IMR-90 (cell line): ENCODE measurements at places on chromosomes 5 and 9. TPM values are rescaled to one million over a fixed set of nuclear protein-coding genes. Genes with fewer than 3 reads are reported as not detected.
A peak's percentile ranks its signal among the peaks of the same experiment; 100 is the strongest.

DNA sequence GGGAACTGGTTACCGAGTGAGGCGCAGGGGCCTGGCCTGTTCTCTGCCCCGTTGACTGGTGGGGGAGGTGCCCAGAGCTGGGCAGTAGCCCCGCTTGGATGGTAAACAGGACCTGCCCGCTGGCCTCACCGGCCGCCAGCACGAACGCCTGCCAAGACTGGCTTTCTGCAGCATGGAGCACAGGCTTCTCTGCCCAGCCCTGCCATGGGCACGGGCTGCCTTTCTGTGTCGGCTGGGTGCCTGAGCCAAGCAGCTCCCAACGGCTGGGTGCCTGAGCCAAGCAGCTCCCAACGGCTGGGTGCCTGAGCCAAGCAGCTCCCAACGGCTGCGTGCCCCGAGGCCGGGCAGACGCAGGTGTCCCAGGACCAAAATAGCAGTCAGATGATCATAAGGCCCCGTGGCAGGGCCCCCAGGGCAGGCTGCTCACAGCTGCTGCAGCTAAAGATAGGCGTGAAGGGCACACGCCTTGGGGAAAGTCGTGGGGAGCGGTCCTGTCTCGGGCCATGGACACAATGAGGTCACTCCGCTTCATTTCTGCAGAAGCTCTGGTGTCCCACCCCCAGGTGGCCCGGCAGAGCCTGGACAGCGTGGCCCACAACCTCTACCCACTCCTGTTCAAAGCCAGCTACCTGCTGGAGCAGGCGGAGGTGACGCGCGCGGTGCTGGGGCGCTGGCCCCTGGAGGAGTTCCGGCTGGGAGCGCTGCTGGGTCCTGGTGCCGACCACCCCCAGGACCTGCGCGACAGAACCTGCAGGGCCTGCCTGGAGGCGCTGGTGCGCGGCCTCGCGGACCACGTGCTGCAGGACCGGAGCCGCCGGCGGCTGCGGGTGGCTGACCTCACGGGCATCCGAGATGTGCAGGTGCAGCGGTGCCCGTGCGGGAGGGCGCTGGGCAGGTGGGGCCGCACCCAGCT lies at the start of gene LRRC14B:
TSS of gene LRRC14B (plus strand) at position 460 of the 913 bp plus-strand sequence. CDS start at position 504, 44 bp downstream.
- H3K27me3 ChIP-seq: peaks cover 12% of the 10 kb centered on the region; the same call in 1 of the 2 replicates
- H3K4me3 ChIP-seq: no peak within 1 kb of the TSS
- H3K4me1 ChIP-seq: no peaks in the 10 kb centered on the region
- no peaks in the 10 kb centered on the region for H3K36me3 ChIP-seq
- H3K27ac ChIP-seq: no peak within 1 kb of the TSS

DNA sequence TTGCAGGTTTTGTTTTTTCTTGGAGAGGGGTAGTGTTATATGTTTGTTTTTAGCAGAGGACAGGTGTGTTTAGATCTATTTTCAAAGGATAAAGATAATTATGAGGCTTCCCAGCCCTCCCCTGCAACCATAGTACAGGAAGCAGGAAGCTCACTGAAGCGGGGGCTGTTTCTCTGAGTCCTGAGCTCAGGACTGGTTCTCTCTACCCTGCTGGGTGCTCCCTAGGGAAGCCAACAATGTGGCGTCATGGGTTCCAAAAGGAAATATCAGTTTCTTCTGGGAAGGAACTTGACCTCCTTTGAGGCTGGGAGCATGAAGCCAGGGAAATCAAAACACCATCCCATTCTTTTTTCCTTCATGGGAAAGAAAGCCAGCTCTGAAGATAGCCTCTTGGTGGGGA lies 62.2 kb downstream of the RAD23B start:
- H3K4me3 ChIP-seq: no peak overlapping the region
- no peaks in the 10 kb centered on the region for H3K4me1 ChIP-seq
- H3K27ac ChIP-seq: no peak overlapping the region

DNA sequence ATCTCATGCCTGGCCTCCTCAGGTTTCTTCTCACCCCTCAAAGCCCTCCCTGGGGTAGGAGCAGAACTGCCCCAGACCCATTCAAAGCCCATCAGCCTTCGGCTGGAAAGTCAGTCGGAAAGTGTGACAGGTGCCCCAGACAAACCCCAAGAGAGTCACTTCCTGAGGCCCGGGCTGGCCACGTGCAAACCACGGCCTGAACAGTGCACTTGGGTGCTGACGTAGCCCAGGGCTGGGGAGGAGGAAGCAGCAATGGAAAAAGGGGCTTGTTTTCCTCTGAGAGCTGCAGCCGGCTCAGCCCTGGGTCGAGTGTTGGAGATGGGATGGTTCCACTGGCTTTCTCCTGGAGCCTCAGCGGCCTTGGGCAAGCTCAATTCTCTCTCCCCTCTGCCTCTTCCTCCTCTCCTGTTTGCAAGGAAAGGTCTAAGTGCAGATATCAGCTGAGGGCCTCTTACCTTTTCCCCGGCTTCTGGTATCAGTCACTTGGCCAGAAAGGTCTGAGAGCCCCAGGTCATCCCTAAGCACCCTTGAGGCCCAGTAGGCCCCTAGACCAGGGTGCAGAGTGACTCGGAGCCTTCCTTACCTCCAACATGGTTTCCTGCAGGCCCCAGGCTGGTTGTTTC lies 5.9 kb upstream of the EGR1 start:
- no peak overlapping the region for H3K4me3 ChIP-seq
- peaks cover 13% of the 10 kb centered on the region for H3K27me3 ChIP-seq
- H3K4me1 ChIP-seq: peaks cover 2% of the 10 kb centered on the region; the same call in 1 of the 2 replicates
- DNase-seq: no peak
- no peak overlapping the region for H3K27ac ChIP-seq
- no peaks in the 10 kb centered on the region for H3K36me3 ChIP-seq

DNA sequence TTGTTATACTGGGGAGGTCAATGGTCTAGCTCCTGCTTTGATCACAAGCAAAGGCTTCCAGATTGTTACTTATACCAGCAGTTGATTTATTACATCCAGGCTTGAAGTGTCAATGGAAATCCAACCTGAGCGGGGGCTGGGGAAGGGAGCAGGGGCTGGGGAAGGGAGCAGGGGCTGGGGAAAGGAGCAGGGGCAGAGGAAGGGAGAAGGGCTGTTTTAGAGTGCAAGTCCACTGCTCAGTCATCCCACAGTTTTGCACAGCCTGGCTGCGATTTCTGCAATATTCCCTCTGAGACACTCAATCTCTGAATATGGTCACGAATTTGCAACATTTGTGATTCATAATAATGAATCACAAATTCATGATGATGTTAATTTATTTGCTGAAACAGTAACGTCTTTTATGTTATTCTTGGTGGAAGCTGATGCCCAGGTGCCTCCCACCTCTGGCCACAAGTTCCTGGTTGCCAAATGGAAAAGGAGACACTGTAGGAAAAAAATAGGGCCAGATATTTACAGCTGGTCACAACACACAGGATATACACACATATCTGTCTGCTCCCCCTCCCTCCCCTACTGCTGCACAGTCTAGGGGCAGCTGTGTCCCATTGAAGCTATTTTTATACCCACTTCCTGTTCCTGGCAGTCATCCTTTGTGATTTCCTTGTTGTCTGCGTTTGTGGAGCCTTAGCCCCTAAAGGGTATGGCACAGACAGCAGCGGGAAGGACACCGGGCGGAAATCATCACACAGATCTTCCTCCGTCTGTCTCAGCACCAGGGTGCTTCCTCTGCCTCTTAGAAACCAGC lies 325.1 kb downstream of the GADD45G start:
- no peaks in the 10 kb centered on the region for H3K36me3 ChIP-seq
- peak; percentile 24 for DNase-seq
- H3K27ac ChIP-seq: no peak overlapping the region
- H3K4me3 ChIP-seq: no peak overlapping the region
- no peaks in the 10 kb centered on the region for H3K4me1 ChIP-seq
- H3K27me3 ChIP-seq: peaks cover 8% of the 10 kb centered on the region

DNA sequence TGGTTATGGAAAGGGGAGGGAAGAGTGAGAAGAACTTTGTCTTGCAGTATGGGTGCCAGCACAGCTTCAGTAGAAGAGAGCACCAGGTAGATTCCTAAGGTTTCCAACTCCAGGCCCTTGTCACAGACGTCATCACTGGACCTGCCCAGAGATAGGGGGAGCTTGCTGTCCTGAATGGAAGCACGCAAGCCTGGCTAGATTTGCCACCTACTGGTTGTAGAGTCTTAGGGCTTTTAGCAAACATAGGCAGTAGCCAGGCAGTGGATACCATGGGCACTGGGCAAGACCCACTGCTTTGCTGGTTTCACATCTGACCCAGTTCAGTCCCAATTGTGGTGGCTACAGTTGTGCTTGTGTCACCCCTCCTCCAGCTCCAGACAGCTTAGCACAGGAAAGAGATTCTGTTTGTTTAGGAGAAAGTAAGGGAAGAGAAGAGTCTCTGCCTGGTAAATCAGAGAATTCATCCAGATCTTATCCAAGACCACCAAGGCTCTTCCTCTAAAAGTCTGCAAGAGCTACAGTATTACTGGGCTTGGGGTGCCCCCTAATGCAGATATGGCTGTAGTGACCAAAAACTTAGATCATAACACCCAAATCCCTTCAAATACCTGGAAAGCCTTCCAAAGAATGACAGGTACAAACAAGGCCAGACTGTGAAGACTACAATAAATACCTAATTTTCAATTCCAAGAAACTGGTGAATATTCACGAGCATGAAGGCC lies 158.9 kb downstream of the HINT1 start:
- no peaks in the 10 kb centered on the region for H3K36me3 ChIP-seq
- no peak overlapping the region for H3K27ac ChIP-seq
- no peak for DNase-seq
- H3K4me3 ChIP-seq: no peak overlapping the region
- no peaks in the 10 kb centered on the region for H3K27me3 ChIP-seq

- no peaks in the 10 kb centered on the region for H3K36me3 ChIP-seq
- no peak overlapping the region for H3K27ac ChIP-seq
- no peaks in the 10 kb centered on the region for H3K27me3 ChIP-seq
- DNase-seq: no peak
- H3K4me3 ChIP-seq: no peak overlapping the region
- H3K4me1 ChIP-seq: no peaks in the 10 kb centered on the region
Observed at GRCh38 chr5:97670447-97670846, 487.4 kb upstream of the RIOK2 start.

GRCh38 chr5:165328846-165329245 lies 1823.4 kb downstream of the MAT2B start:
- peak; percentile 33 for DNase-seq
- H3K4me3 ChIP-seq: no peak overlapping the region
- H3K27me3 ChIP-seq: no peaks in the 10 kb centered on the region
- no peaks in the 10 kb centered on the region for H3K4me1 ChIP-seq
- H3K27ac ChIP-seq: no peak overlapping the region

- H3K4me3 ChIP-seq: peak overlapping the region; percentile 83
- H3K27ac ChIP-seq: peak overlapping the region; percentile 49
Observed at GRCh38 chr9:131395157-131396098, 1.5 kb downstream of the PRRC2B start.

DNA sequence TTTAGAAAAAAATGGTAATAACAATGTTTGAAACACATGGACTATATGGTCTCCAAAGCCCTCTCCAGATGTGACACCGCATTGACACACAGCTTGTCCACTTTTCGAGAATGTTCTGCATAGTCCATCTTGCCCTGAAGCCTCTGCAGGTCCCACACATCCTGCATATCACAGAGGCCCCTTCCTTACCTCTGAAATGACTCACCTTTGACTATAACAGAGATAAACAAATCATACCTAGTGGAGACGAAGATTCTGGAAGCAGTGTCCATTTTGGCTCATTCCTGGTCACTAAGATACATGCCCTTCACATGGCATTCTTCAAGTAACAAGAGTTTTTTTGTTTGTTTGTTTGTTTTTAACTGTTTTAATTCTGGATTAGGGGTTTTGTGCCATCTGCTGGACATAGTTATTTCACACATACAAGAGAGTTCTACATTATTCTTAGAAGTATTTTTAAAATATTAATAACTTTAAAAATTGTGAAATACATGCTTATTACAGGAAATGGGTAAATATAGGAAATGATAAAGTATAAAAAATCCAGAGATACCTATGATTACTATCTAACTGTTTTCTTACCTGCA lies 5.1 kb downstream of the ARL14EPL start:
- no peak overlapping the region for H3K27ac ChIP-seq
- no peaks in the 10 kb centered on the region for H3K36me3 ChIP-seq
- no peak for DNase-seq
- no peaks in the 10 kb centered on the region for H3K4me1 ChIP-seq

GRCh38 chr9:95461448-95462248 lies 55.1 kb downstream of the PTCH1 start:
- H3K4me1 ChIP-seq: peaks cover 44% of the 10 kb centered on the region
- no peak for DNase-seq
- no peak overlapping the region; the same call in 1 of the 2 replicates for H3K27ac ChIP-seq
- peaks cover 27% of the 10 kb centered on the region for H3K36me3 ChIP-seq
- no peak overlapping the region for H3K4me3 ChIP-seq
- no peaks in the 10 kb centered on the region for H3K27me3 ChIP-seq

- DNase-seq: no peak
- no peak overlapping the region for H3K4me3 ChIP-seq
- H3K27me3 ChIP-seq: peaks cover 71% of the 10 kb centered on the region
- no peaks in the 10 kb centered on the region for H3K36me3 ChIP-seq
- H3K27ac ChIP-seq: no peak overlapping the region
Observed at GRCh38 chr9:124766815-124767554, 4.1 kb downstream of the NR6A1 start.

DNA sequence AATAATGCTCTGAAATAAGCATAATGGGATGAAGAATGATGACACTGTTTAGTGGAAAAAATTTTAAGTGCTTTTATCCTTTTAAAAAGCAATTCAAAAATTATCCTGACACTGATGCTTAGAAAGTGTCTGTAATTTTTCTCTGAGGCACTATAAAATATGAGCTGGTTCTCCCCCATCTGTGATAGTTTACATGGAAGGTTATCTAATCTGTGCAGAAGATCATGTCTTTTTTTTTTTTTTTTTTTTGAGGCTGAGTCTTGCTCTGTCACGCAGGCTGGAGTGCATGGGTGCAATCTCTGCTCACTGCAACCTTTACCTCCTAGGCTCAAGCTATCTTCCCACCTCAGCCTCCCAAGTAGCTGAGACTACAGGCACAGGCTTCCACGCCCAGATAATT lies 15.2 kb upstream of the TAF11L2 start:
- no peaks in the 10 kb centered on the region for H3K36me3 ChIP-seq
- no peak overlapping the region for H3K27ac ChIP-seq
- no peak overlapping the region for H3K4me3 ChIP-seq
- no peak for DNase-seq

DNA sequence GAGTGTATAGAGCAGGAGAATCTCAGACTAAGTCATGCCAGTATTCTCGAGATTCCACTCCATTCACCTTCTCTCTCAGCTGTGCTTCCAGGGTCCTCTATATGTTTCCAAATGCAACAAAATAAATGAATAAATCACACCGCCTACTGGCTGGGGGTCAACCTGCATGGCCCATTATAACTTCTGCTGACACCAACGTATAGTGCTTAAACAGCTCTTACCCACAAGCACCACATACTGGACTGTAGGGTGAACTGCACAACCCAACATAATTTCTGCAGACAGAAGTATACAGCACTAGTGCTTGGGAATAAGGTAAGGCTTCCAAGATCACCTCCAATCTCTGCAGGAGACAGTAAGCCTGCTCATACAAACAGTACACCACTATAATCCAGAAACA lies 33.1 kb upstream of the HTR4 start:
- peak; percentile 13 for DNase-seq
- no peaks in the 10 kb centered on the region for H3K36me3 ChIP-seq
- no peak overlapping the region for H3K4me3 ChIP-seq
- no peaks in the 10 kb centered on the region for H3K4me1 ChIP-seq
- peaks cover 1% of the 10 kb centered on the region; the same call in 1 of the 2 replicates for H3K27me3 ChIP-seq
- H3K27ac ChIP-seq: no peak overlapping the region

SIT1 gene
- not detected in 2 replicates for total RNA-seq

IL4 gene
- total RNA-seq: not detected in 2 replicates

FBP2 gene
- total RNA-seq: not detected in 2 replicates

TAS2R1 gene
- total RNA-seq: not detected in 2 replicates

CARD19 gene
- total RNA-seq: 17.4 and 23.3 TPM in 2 replicates

TMEM161B gene
- total RNA-seq: 9.3 and 13.6 TPM in 2 replicates

CEL gene
- total RNA-seq: under 0.01 TPM in 2 replicates
